PC-9 (cell line): ENCODE measurements at places on chromosomes 7 and 10. TPM values are rescaled to one million over a fixed set of nuclear protein-coding genes. Genes with fewer than 3 reads are reported as not detected.

Gene NKX1-2
- 1.6 and 2.9 TPM in 2 replicates for total RNA-seq

Gene GSTO1
- 71.0 and 77.3 TPM in 2 replicates for total RNA-seq

Gene AKR1C4
- not detected in 2 replicates for total RNA-seq

Gene PTPN20
- 15.6 and 19.1 TPM in 2 replicates for total RNA-seq

Gene TMEM225B
- 1.5 and 1.8 TPM in 2 replicates for total RNA-seq

Gene DOCK4
- total RNA-seq, result 0.98 and 1.7 TPM in 2 replicates

Gene CPA4
- total RNA-seq, result 4.2 and 9.8 TPM in 2 replicates

Gene EFCAB10
- not detected in 2 replicates for total RNA-seq

Gene NME8
- not detected in 2 replicates for total RNA-seq

Gene DDC
- total RNA-seq, result not detected in 2 replicates

Gene DNAJC1
- total RNA-seq, result 10.8 and 19.1 TPM in 2 replicates

Gene ZNF438
- total RNA-seq, result 4.6 and 4.7 TPM in 2 replicates

Gene GIMAP5
- not detected in 2 replicates for total RNA-seq

Gene CACNB2
- not detected in 2 replicates for total RNA-seq

Gene TFR2
- 4.8 and 6.2 TPM in 2 replicates for total RNA-seq

Gene MYPN
- total RNA-seq, result 3.9 and 4.1 TPM in 2 replicates

Gene AFAP1L2
- total RNA-seq, result 35.4 and 39.9 TPM in 2 replicates

Gene RBP4
- 0.57 TPM in 1 of 2 replicates, not detected in the other for total RNA-seq

Gene LGI1
- not detected in 2 replicates for total RNA-seq

Gene LHFPL3
- total RNA-seq, result not detected in 2 replicates

Gene SPAM1
- not detected in 2 replicates for total RNA-seq

Gene MRLN
- not detected in 2 replicates for total RNA-seq

Gene TMEM139
- 89.7 and 131 TPM in 2 replicates for total RNA-seq

Gene FHIP2A
- total RNA-seq, result 16.0 and 18.3 TPM in 2 replicates

Gene PRPS1L1
- total RNA-seq, result not detected in 2 replicates

Gene CLRN3
- not detected in 2 replicates for total RNA-seq

Gene WNT8B
- total RNA-seq, result not detected in 2 replicates

Gene ZPBP
- not detected in 2 replicates for total RNA-seq

Gene FBXL15
- total RNA-seq, result 6.2 and 12.7 TPM in 2 replicates

Gene LLCFC1
- total RNA-seq, result not detected in 2 replicates

Gene HOXA10
- not detected in 2 replicates for total RNA-seq

Gene ZEB1
- 1.0 and 1.4 TPM in 2 replicates for total RNA-seq

Gene RAB19
- total RNA-seq, result 7.8 and 9.1 TPM in 2 replicates

Gene BMPER
- 0.33 and 0.50 TPM in 2 replicates for total RNA-seq

Gene HOXA6
- 0.65 and 1.2 TPM in 2 replicates for total RNA-seq

Gene GSTO2
- 3.3 and 4.3 TPM in 2 replicates for total RNA-seq

Gene CEP55
- 29.6 and 38.9 TPM in 2 replicates for total RNA-seq

Gene SLC26A3
- not detected in 2 replicates for total RNA-seq

Gene ZNF425
- 5.2 and 5.9 TPM in 2 replicates for total RNA-seq

Gene GPR26
- not detected in 2 replicates for total RNA-seq

Gene TAS2R4
- 0.65 and 1.4 TPM in 2 replicates for total RNA-seq

Gene LOXL4
- 2.5 and 3.5 TPM in 2 replicates for total RNA-seq

Gene ASAH2
- total RNA-seq, result 0.80 and 8.3 TPM in 2 replicates

Gene HEPACAM2
- total RNA-seq, result not detected in 2 replicates

Gene CTAGE4
- total RNA-seq, result 5.8 and 8.2 TPM in 2 replicates

Gene NRBF2
- total RNA-seq, result 14.7 and 22.1 TPM in 2 replicates

Gene ERV3-1
- 14.0 and 22.5 TPM in 2 replicates for total RNA-seq

Gene GRM3
- total RNA-seq, result not detected in 2 replicates

Gene PITRM1
- 92.3 and 124 TPM in 2 replicates for total RNA-seq

Gene ARHGAP22
- total RNA-seq, result 3.2 and 4.0 TPM in 2 replicates

Gene CCT6A
- total RNA-seq, result 308 and 323 TPM in 2 replicates

Gene TNS3
- 111 and 143 TPM in 2 replicates for total RNA-seq

Gene SH2D4B
- 0.24 TPM in 1 of 2 replicates, not detected in the other for total RNA-seq

Gene CCDC146
- total RNA-seq, result 11.6 and 15.9 TPM in 2 replicates
